Thyroid gland (tissue), 4 donors: ENCODE measurements at places on chromosomes 5 and 9. TPM values are rescaled to one million over a fixed set of nuclear protein-coding genes. Genes with fewer than 3 reads are reported as not detected.

FOXI1 gene
- not detected for total RNA-seq

GRCh38 chr9:87606841-87607521 lies 109.3 kb downstream of the DAPK1 start:
- H3K4me1 ChIP-seq, result peaks cover 17% of the 10 kb centered on the region
- no peaks in the 10 kb centered on the region for H3K27me3 ChIP-seq
- H3K4me3 ChIP-seq, result no peak overlapping the region
- H3K36me3 ChIP-seq, result no peaks in the 10 kb centered on the region

DNA sequence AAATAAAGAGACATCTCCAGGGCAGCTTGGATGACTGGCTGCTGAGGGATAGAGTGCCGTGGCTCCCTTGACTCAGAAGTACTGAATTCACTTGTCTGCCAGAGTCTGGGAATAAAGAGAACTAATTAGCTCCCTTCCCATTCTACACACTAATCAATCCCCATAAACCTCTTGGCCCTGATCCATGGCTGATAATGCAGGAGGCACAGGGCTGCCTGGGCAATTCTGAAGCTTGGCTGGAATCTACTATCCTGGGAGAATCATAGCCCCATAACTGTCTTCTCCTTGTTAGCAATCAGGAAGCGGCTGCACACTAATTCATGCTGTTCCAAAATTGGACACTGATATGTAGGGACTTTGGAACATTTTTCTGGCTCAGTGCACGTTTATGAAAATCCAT lies 197.7 kb downstream of the PTTG1 start:
- DNase-seq, result no peak
- no peaks in the 10 kb centered on the region for H3K36me3 ChIP-seq
- no peaks in the 10 kb centered on the region for H3K4me1 ChIP-seq
- no peak overlapping the region for H3K27ac ChIP-seq
- H3K4me3 ChIP-seq, result no peak overlapping the region

DNA sequence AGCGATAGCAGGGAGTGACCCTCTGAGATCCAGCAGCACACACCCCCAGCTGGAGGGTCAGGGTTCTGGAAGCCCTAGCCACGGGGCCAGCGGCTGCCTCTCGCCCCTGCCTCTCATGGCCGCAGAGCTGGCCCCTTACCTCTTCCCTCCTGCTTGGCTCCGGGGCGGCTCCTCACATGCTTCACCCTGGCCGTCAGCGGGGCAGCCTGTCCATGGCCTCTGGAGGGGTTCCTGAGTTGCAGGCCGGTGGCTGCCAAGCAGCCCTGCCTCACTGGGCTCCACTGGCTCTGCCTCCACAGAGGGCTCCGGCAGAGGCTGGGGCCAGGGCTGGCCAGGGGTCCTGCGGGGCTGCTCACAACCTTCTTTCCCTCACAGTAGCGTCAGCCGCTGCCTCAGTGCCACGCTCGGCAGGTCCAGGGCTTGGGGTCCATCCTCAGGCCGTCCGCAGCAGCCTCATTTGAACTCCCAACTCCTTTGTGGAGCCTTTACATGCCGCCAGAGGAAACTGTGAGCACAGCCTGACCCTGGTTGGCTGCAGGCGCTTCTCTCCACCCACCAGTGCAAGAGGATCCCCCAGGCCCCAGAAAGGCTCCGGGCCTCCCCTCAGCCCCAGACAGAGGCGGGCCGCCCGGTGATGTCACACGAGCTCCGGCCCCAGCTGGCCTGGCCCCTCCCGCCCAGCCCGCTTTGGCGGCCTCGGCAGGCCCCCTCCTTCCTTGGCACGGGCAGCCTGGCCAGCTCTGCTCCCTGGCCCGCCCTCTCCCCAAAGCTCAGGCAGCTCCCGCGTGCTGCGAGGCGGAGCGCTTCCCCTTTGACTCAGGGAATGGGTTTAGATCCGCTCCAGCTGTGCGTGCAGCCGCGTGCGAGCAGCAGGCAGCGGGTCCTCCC lies at the start of gene ANGPTL2:
Gene ANGPTL2 (minus strand): TSS at position 460 of the 888 bp plus-strand sequence. CDS start 13,904 bp downstream, outside the sequence.
- peak; percentile 89 for DNase-seq
- H3K27me3 ChIP-seq, result no peaks in the 10 kb centered on the region
- H3K4me3 ChIP-seq, result peak within 1 kb of the TSS; percentile 31
- H3K27ac ChIP-seq, result peak within 1 kb of the TSS; percentile 89
- peaks cover 17% of the 10 kb centered on the region for H3K4me1 ChIP-seq

DNA sequence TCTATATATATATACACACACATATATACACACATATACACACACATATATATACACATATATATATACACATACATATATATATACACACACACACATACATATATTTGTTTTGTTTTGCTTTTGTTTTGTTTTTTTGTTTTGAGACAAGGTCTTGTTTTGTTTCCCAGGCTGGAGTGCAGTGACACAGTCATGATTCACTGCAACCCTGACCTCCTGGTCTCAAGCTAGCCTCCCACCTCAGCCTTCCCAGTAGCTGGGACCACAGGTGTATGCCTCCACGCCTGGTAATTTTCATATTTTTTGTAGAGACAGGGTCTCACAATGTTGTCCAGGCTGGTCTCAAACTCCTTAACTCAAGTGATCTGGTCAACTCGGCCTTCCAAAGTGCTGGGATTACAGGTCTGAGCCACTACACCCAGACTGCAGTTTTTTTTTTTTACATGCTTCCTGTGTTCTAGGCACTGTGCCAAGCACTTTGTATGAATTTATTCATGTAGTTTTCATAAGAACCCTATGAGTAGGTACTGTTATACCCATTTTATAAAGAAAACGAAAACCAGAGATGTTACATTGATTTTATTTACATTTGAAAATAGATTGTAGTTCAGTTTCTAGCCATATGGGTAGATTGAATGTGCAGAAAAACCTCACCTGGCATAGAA lies 120.7 kb downstream of the PBX3 start:
- no peak overlapping the region for H3K4me3 ChIP-seq
- no peaks in the 10 kb centered on the region for H3K36me3 ChIP-seq
- H3K27ac ChIP-seq, result no peak overlapping the region
- H3K27me3 ChIP-seq, result no peaks in the 10 kb centered on the region

SPATA31E1 gene
- under 0.01 TPM for total RNA-seq

SMIM33 gene
- total RNA-seq, result not detected

DNA sequence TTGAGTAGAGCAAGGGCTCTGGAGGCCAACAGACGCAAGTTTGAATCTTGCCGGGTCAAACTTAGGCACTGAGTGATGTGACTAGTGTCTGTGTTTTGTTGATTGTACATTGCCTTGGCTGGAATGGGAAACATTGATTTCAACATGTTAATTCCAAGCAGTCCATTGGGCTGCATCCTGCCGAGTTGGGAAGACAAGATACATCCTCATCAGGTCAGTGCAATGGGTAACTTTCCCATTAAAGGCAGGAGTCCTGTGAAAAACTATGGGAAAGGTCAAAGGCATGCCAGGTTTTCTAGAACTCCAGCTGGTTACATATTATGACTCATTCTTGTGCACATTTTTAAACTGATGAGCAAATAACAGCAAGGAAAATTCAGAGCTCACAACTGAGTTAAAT lies 126.5 kb upstream of the ABCA1 start:
- no peak for DNase-seq
- no peaks in the 10 kb centered on the region for H3K4me1 ChIP-seq
- no peaks in the 10 kb centered on the region for H3K36me3 ChIP-seq
- H3K4me3 ChIP-seq, result no peak overlapping the region
- no peaks in the 10 kb centered on the region for H3K27me3 ChIP-seq

- H3K27ac ChIP-seq, result peak overlapping the region; percentile 77
- H3K4me1 ChIP-seq, result peaks cover 45% of the 10 kb centered on the region
- H3K27me3 ChIP-seq, result no peaks in the 10 kb centered on the region
Observed at GRCh38 chr5:178544166-178544834, 45.9 kb downstream of the COL23A1 start.

KIAA1958 gene
- total RNA-seq, result 8.3 TPM

LCN12 gene
- 39.7 TPM for total RNA-seq

DNA sequence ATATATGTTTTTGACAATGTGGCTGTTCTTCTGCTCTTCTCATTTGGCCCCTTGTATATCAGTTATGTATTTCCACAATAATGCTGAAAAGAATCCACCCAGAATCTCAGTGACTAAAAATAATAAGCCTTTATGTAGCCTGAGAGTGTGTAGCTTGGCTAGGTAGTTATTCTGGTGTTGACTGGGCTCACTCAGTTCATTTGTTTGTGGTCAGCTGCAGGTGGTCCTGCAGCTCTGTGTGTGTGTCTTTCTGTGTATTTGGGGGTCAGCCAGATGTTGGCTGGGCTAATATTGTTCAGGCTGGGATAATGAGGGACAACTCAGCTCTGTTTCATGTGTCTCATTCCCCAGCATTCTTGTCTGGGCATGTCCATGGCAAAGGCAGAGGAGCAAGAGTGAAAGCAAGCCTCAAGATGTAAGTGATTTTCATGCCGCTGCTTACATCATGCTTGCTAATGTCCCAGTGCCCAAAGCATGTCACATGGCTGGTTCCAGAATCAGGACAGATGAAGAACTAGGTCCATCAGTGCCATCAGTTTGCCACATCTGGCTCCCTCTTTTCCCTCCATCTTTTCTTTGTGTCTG lies 162.8 kb downstream of the KCTD16 start:
- DNase-seq, result no peak
- H3K4me1 ChIP-seq, result no peaks in the 10 kb centered on the region
- no peak overlapping the region for H3K27ac ChIP-seq
- H3K36me3 ChIP-seq, result no peaks in the 10 kb centered on the region

DNA sequence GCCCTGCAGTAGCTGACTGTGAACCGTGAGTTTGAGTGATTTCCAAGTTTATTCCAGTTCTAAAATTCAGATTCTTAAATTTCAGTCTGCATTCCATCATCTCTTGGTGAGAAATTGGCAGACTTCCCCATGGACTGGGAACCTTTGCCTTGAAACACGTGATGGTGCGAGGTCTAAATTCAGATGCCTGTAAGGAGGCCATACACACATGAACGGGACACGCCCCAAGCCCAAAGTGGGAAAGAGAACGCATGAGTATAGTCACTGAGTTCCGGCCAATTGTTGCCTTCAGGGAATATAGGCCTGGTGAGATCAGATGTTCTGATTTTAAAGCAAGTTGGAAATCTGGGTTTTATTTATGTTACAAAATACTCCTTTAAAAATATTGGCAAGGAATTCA lies 1084.4 kb upstream of the WWC1 start:
- DNase-seq, result no peak
- H3K36me3 ChIP-seq, result no peaks in the 10 kb centered on the region
- no peak overlapping the region for H3K27ac ChIP-seq
- no peaks in the 10 kb centered on the region for H3K4me1 ChIP-seq
- H3K4me3 ChIP-seq, result no peak overlapping the region

DNA sequence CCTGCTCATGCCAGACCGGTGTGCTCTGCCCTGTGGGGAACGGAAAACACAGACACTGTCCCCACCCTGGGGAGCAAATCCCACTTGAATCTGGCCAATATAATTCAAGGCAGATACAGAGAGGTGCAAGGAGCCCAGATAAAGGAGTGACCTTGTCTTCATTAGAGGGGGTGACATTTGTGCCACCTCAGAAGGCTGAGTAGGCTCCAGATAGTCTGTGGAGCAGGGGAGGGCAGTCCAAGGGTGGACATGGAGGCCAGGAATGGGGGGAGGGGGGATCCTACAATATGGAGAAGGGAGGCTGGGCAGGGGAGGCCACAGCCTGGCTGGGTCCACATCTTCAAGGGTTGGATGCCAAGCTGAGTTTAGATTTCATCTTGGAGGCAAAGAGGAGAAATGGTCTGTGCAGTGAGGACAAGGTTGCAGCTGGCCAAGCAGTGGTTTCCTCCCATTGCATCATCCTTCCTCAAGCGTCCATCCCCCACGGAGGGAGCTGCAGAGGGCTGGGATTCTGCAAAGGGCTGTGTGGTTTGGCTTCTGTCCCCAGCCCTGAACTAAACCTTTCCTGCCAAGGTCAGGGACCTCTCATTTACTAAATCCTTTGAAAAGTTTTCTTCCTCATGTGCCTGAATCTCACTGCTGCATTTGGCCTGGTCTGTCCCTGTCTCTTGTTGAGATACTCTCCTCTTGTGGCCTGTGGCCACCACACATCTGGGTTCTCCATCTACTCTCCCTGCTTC lies 60.1 kb downstream of the GALNT12 start:
- H3K27me3 ChIP-seq, result no peaks in the 10 kb centered on the region
- H3K27ac ChIP-seq, result peak overlapping the region; percentile 58
- H3K4me3 ChIP-seq, result no peak overlapping the region
- no peaks in the 10 kb centered on the region for H3K36me3 ChIP-seq
- DNase-seq, result peak; percentile 17
- no peaks in the 10 kb centered on the region for H3K4me1 ChIP-seq

- no peaks in the 10 kb centered on the region for H3K36me3 ChIP-seq
- no peak for DNase-seq
- no peaks in the 10 kb centered on the region for H3K27me3 ChIP-seq
- H3K27ac ChIP-seq, result no peak overlapping the region
Observed at GRCh38 chr5:172167895-172168294, 20.1 kb downstream of the STK10 start.

- H3K27me3 ChIP-seq, result no peaks in the 10 kb centered on the region
- DNase-seq, result no peak
- no peak overlapping the region for H3K4me3 ChIP-seq
- H3K4me1 ChIP-seq, result no peaks in the 10 kb centered on the region
- no peaks in the 10 kb centered on the region for H3K36me3 ChIP-seq
Observed at GRCh38 chr5:81525690-81526089, 131.8 kb upstream of the ACOT12 start.

GRCh38 chr5:173781816-173782670 lies 106.1 kb upstream of the CPEB4 start:
- DNase-seq, result peak; percentile 61
- no peaks in the 10 kb centered on the region for H3K27me3 ChIP-seq
- H3K27ac ChIP-seq, result peak overlapping the region; percentile 64
- H3K36me3 ChIP-seq, result no peaks in the 10 kb centered on the region
- peaks cover 17% of the 10 kb centered on the region for H3K4me1 ChIP-seq

BDP1 gene
- 41.8 TPM for total RNA-seq

EPB41L4A gene
- 31.9 TPM for total RNA-seq

RASGRF2 gene
- 17.0 TPM for total RNA-seq

DNA sequence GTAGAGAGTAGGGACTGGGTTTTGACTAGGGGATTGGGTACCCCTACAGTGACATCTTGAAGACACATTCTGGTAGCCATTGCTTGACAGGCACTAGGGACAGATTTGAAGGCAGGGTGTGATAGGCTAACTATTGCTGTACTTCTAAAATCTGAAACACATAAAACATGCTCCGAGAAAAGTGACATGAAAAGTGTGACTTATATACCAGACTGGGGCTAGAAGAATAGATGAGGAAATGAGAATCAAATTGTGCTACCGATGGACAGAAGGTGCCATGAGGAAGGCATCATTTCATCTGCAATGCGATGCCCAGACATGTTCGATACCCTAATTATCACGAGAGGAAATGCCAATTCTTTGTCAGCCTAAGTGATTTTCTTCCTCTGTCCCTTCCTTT lies 475.8 kb downstream of the SPOCK1 start:
- H3K4me1 ChIP-seq, result no peaks in the 10 kb centered on the region
- no peaks in the 10 kb centered on the region for H3K27me3 ChIP-seq

DNA sequence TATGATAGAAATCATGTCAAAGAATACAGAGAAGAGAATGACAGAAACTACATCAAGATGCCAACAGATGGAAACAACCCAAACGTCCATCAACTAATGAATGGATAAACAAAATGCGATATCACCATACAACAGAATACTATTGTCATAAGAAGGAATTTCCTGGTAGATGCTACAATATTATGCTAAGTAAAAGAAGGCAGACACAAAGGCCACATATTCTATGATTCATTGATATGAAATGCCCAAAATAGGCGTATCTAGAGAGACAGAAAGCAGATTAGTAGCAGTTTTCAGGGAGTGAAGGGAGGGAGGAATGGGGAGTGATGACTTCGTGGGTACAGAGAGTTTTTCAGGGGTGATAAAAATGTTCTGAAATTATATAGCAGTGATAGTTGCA lies 58.3 kb upstream of the AKNA start:
- no peak overlapping the region for H3K4me3 ChIP-seq
- no peak overlapping the region for H3K27ac ChIP-seq
- no peaks in the 10 kb centered on the region for H3K36me3 ChIP-seq
- H3K27me3 ChIP-seq, result no peaks in the 10 kb centered on the region
- DNase-seq, result no peak

- no peaks in the 10 kb centered on the region for H3K27me3 ChIP-seq
- H3K4me1 ChIP-seq, result no peaks in the 10 kb centered on the region
- peaks cover 4% of the 10 kb centered on the region for H3K36me3 ChIP-seq
- no peak for DNase-seq
Observed at GRCh38 chr9:35311891-35312639, 150.3 kb downstream of the UNC13B start.
